ENCODE measurements at places on chromosomes 13 and 19.
A peak's percentile ranks its signal among the peaks of the same experiment; 100 is the strongest.

- no peak for DNase-seq
These were observed 5.1 kb downstream of the HMG20B start for GRCh38 chr19:3577723-3578344.

- no peak for DNase-seq
These were observed 4.0 kb downstream of the PDS5B start for GRCh38 chr13:32590266-32590665.

- no peak for DNase-seq
These were observed 2.6 kb downstream of the LHB start for GRCh38 chr19:49014123-49014869.

GRCh38 chr19:12034198-12034597 is 1.3 kb downstream of the ZNF433 start:
- no peak for DNase-seq

DNA sequence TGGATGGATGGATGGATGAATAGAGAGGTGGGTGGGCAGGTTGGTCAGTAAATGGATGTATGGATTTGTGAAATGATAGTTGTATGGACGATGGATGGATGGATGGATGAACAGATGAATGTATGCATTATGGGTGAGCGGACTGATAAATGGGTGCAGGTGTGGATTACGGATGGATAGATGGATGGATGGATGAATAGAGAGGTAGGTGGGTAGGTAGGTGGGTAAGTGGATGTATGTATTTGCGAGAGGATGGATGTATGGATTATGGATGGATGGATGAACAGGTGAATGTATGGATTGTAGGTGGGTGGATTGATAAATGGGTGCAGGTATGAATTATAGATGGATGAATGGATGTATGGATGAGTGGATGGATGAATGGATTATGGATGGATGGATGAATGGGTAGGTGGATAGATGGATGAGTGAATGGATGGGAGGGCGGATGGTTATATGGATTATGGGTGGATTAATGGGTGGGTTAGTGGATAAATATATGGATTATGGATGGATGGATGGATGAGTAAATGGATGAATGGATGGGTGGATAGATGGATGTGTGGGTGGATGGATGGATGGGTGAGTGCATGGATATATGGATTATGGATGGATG is 37.0 kb upstream of the TNFAIP8L1 start:
- no peak for DNase-seq

DNA sequence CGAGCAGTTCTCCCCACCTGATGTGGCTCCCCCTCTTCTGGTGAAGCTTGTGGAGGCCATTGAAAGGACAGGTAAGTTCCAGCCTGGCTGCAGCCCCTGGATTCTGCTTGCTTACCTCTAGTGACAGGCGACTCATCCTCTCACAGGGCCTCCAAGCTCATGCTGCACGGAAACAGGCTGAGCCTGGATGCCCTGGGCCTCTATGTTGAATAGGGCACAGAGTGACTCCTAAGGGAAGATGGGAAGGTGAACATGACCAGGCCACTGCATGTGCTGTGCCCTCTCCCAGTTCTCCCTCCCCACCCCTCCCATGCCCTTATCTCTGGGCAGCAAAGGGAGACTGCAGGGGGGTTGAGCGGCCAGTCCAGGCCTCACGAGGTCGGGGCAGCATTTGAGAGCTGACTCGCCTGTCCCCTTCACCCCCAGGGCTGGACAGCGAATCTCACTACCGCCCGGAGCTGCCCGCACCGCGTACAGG is 7.6 kb downstream of the PIK3R2 start:
- no peak for DNase-seq

DNA sequence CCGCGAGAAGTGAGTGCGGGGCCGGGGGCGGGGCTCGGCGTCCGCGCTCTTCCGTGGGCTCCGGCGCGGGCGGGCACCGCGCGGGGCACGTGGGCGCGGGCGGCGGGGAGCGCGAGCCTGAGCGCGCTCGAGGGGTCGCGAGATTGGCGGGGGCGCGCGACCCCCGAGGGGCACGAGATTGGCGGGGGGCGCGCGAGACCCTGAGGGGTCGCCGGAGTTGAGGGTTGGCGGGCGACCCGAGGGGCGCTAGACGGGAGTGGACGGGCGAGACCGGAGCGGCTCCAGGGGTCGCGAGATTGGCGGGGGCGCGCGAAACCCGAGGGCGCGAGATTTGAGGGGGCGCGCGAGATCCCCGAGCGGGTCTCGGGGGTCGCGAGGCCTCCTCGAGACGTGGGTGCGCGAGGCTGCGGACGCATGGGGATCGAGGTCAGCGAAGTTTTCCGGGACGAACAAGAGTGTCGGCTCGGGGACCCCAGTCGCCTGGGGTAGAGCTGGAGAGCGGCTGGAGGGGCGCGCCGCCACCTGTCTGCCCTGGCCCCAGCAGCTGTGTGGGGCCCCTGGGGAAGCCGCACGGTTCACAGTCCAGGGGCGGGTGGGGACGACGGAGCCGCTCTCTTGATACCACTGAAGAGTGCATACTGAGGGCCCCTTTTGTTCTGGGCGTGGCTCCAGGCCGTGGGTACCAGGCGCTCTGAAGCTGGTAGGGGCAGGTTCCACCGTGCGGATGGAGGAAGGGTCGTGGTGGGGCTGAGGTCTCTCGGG is 682 bp downstream of the SSBP4 start:
- DNase-seq, result peak; percentile 64

- DNase-seq, result no peak
These were observed 466.3 kb downstream of the PCDH17 start for GRCh38 chr13:58097831-58098230.

Measured in activated naive CD8-positive, alpha-beta T cell treated with anti-CD3 and anti-CD28 coated beads for 36 hours (primary cell).